ENCODE measurements at places on chromosomes 2 and 18.

DNA sequence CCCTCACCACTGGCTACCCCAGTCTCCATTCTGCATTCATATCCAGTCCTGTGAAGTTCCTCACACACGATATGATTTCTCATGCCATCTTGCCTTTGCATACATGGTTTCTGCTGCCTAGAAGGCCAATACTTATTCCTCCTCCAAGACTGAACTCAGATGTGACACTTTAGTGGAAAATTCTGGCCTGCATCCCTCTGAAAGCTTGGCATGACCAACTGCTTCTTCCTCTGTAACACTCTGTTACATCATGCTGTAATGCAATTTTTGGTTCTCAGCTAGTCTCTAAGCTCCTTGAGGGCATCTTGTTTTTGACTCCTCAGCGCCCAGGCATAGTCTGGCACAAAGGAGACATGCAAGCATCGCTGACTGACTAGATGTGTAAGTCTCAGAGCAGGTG, 12.6 kb downstream of the FAM161A start:
- DNase-seq = no peak

DNA sequence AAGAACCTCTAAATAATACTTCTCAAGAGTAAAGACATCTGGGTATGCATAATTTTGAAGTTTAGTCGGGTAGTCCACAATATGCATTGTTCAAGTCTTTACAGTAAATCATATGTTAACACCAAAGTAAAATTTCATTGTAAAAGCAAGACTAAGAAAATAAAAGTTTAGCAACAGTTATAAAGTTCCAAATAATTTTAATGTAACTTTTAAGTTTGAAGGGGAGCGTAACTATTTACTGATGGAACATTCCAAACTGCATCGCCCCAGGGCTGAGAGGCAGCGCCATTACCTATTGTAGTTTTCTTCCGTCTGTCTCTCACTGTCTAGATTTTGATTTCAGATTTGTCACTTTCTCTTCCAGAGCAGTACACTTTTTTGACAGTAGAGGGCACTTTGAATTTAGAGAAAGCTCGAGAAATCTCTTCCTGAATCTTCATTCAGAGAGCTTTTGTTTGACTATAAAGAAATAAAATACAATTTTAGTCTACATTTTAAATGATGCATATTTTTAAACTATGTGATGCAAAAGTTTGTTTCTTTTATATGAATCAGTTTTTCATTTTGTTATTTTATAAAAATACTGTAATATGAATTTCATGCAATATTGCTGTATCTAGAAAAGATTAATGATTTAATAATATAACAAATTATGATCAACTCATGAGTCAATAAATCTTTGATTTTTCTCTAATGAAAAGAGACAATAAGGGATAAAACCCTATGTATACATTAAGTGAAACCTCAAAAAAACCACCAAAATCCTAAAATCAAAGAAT, 389.8 kb downstream of the FIGN start:
- DNase-seq = no peak

GRCh38 chr18:79402209-79402576, 6.5 kb downstream of the NFATC1 start:
- no peak for DNase-seq

- DNase-seq = no peak
These were observed 1064.1 kb upstream of the CNTNAP5 start for GRCh38 chr2:122960759-122961641.

DNA sequence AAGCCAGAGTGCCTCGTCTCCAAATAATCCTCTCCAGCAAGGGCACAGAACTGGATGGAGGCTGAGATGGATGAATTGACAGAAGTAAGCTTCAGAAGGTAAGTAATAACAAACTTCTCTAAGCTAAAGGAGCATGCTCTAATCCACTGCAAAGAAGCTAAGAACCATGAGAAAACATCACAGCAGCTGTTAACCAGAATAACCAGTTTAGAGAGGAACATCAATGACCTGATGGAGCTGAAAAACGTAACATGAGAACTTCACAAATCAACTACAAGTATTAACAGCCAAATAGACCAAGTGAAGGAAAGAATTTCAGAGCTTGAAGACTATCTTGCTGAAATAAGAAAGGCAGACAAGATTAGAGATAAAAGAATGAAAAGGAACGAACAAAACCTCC, 32.3 kb downstream of the WDPCP start:
- DNase-seq = no peak

GRCh38 chr2:3182848-3183247, 194.8 kb downstream of the EIPR1 start:
- DNase-seq = no peak

DNA sequence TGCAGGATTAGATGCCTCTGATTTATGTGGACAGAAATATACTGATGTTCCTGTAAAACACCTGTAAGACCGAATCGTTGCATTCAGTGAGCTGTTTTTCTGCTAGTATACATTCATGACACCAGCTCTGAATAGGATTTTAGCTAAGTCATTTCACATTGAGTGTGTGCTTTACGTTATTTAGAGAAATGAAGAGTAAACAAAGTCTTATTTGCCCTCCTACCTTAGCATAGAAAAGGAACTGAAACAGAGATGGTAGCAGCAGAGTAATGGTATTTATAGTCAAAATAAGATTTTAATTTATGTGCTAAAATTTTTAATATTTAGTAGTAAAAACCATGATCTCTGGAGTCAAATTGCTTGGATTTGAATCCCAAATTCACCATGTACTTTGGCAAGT, 168.0 kb downstream of the CERS6 start:
- DNase-seq = no peak

GRCh38 chr18:47531717-47532116, 280.3 kb upstream of the SKOR2 start:
- no peak for DNase-seq

DNA sequence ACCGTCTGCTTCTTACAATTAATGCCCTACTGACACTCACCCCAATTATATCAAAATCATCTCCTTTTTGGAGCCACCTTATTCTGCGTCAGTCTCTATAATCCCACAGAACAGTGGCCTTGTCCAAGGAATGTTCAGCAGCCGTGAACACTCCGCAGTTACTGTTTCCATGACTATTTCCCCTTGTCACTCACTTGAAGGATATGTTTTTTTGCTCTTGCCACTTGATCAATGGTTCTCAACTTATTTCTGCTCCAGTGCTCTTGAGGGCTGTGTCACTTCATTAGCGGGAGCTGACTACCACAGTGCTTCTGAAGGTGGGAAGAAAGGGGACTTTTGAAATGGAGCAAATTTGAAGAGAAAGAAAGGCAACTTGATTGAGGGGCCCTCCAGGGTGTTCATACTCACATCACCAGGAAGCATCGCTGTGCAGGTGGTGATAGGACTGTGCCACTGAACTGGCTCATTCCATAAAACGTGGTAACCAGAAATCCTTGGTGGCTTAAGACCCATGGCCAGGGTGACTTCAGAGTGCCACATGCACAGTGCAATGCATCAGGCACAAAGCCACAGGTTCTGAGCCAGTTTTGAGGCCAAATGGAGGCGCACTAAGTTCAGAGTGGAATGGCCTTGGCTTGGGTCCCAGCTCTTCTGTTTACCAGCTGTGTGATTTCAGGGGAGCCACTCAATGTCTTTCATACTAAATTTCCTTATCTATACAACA, 320.6 kb upstream of the RAB12 start:
- no peak for DNase-seq
